PC-9 (cell line): ENCODE measurements at places on chromosomes 6 and 20.
A peak's percentile ranks its signal among the peaks of the same experiment; 100 is the strongest.

- H3K27me3 ChIP-seq: no peaks in the 10 kb centered on the region
- no peaks in the 10 kb centered on the region for H3K36me3 ChIP-seq
- peaks cover 73% of the 10 kb centered on the region for H3K4me1 ChIP-seq
- no peak overlapping the region for H3K4me3 ChIP-seq
- DNase-seq: peak; percentile 45
Observed at GRCh38 chr6:150720774-150721233, 121.1 kb downstream of the PLEKHG1 start.

DNA sequence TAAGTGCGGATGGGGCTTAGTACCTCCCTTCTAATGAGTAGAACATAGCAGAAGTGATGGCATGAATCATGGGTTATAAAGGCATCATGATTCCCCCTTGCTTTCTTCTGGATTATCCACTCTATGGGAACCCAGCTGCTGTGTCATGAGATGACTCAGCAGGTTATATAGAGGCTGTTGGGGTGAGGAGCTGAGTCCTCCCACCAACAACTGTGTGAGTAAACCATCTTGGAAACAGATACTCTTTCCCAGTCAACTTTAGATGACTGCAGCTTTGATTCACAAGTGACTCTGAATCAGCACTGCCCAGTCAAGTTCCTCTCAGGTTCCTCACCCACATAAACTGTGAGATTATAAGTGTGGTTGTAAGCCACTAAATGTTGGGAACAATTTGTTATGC, 46.3 kb downstream of the FAM83B start:
- H3K27ac ChIP-seq: peak overlapping the region; percentile 47
- H3K4me1 ChIP-seq: 0 out of 2 replicates have a peak, but pooled peaks cover 6% of the 10 kb centered on the region
- H3K36me3 ChIP-seq: no peaks in the 10 kb centered on the region

DNA sequence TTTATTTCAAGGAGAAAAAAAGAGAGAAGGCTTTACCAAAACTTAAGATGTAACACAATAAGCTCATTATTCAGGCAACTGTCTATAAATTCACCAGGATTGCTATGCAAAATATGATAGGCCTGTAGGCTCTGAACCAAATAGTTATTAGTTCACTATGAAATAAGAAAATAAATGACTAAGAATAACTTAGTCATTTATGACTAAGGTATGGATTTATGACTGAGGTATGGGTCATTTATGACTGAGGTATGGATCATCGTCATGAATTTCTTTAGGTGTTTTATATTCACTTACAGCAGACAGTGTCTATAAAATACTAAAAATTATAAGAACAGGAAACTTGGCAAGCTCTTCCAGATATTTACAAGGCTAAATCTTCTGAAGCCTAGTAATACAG, 52.1 kb upstream of the SNX9 start:
- H3K27ac ChIP-seq: peak overlapping the region; percentile 62
- DNase-seq: peak; percentile 80
- peaks cover 23% of the 10 kb centered on the region for H3K4me1 ChIP-seq
- H3K4me3 ChIP-seq: no peak overlapping the region
- no peaks in the 10 kb centered on the region for H3K27me3 ChIP-seq

- no peak for DNase-seq
- no peak overlapping the region for H3K4me3 ChIP-seq
- H3K36me3 ChIP-seq: no peaks in the 10 kb centered on the region
- no peaks in the 10 kb centered on the region for H3K4me1 ChIP-seq
- no peak overlapping the region for H3K27ac ChIP-seq
- H3K27me3 ChIP-seq: no peaks in the 10 kb centered on the region
Observed at GRCh38 chr6:80259118-80259517, 152.6 kb downstream of the BCKDHB start.

DNA sequence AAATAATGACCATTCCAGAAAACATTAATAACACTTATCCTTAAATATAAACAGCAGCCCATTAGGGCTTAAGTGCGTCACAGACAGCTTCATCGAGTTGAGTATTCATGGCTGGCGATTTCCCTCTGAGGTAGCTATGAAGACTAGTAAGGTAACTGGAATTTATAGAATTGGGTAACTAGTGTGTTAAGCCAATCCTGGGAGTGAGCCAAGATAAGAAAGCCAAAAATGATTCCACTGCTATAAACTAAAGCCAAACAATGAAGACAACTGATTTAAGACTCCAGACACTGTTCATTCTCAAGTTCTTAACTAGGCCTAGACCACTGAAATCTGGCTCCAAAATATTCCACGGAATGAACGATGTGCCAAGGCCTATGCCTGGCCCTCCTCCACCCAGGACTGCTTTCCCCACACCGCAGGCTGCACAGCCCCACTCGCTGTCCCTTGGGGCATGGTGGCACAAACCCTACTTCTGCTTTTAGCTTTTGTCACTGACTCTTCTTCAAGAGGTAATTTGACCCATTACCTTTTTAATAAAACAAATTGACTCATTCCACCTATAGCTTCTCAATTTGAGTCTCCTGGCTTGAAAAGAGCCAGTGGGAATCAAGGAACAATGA, 66.0 kb downstream of the BLOC1S5 start:
- no peak for DNase-seq
- no peak overlapping the region for H3K27ac ChIP-seq
- H3K4me3 ChIP-seq: no peak overlapping the region
- no peaks in the 10 kb centered on the region for H3K27me3 ChIP-seq
- H3K36me3 ChIP-seq: no peaks in the 10 kb centered on the region

DNA sequence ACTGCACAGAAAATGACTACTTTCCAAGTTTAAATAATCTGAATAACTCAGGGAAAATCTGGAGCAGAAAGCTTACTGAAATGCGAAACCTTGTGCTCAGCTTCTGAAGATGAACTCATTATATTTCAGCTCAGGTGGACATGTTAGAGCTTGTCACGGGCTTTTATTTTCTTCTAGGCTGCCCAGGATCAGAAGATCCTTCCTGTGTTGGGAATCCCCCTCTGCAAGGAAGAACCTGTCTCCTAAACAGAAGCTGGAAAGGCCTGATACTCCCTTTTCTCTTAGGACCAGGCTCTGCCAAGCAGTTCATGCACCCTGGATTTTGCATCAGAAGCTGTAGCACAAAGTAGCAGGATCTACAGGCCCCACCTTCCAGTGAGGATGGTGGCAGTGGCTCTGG, 5.1 kb upstream of the SLC2A12 start:
- H3K4me3 ChIP-seq: no peak overlapping the region
- H3K27ac ChIP-seq: no peak overlapping the region
- no peaks in the 10 kb centered on the region for H3K36me3 ChIP-seq
- no peak for DNase-seq
- H3K4me1 ChIP-seq: peaks cover 18% of the 10 kb centered on the region

- H3K27ac ChIP-seq: no peak overlapping the region
- no peak overlapping the region for H3K4me3 ChIP-seq
- no peaks in the 10 kb centered on the region for H3K36me3 ChIP-seq
- peaks cover 12% of the 10 kb centered on the region for H3K27me3 ChIP-seq
Observed at GRCh38 chr6:165455488-165455887, 146.1 kb upstream of the C6orf118 start.
